Activated naive CD4-positive, alpha-beta T cell treated with Interleukin-2 at 50 U/mL for 16 hours (primary cell): ENCODE measurements at places on chromosomes 13 and 19.

DNA sequence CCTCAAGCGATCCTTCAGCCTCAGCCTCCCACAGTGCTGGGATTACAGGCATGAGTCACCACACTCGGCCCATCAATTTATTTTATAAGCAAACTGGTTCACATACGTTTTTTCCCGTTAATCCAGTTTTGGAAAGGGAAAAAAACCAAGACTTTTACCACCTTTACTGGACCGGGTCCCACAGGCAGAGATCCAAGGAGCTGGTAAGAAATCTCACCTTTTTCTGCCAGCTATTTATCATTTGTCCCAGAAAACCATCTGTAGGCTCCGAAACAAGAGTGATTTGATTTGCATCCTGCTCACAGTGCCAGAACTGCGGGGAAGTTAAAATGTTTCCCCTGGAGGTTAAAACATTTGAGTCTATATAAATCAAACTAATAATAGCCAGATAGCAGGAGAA lies 6.3 kb upstream of the FUT2 start:
- DNase-seq: no peak

- peak; percentile 89 for DNase-seq
Measured at GRCh38 chr19:51986309-51987291, at the start of gene ZNF350. Gene ZNF350 (minus strand): TSS chr19:51986840. CDS start chr19:51974360, 12,480 bp downstream.

GRCh38 chr19:46529622-46530451 lies 34.2 kb upstream of the PNMA8B start:
- peak; percentile 76 for DNase-seq

- DNase-seq: no peak
Measured at GRCh38 chr19:13511947-13512346, 5.7 kb upstream of the CACNA1A start.

DNA sequence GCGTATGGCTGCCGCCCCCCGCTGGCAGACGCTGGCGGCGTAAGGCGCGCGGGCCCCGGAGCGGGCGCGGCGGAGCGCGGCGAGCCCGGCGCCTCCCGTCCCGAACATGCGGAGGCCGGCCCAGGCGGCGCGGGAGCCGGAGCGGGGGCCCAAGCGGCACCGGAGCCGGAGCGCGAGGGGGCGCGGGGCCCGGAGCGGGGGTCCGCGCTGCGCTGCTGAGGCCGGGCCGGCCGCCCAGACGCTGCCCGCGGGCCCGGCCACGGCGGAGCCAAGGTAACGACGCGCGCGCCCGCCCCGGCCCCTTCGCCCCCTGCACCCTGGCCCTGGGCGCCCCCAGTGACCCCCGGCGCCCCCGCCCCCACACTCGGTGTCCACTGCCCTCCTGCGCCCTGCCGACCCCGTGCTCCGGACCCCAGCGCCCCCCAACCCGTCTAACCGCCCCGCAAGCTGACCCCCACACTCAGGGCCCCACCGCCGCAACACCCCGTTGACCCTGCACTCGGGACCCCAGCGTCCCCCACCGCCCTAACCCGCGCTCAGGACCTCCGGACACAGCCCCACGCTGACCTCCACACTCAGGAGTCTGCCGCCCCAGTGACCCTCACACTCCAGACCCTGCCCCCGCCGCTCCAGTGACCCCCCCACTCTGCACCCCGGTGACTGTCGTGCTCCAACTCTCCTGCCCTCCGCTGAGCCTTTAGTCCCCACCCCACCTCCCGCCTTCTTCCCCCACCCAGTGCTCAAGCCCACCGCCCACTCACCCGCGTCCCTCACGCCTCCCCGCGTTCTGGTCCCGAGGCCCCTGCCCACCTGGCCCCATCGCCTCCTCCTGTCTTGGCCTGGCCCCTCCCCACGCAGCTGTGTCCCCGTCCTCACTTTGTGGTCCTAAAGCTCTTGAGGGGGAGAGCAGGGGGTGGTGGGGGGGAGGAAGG lies at the start of gene CSNK1G2:
Gene CSNK1G2, plus strand, starts transcription at position 27 of the 932 bp plus-strand sequence. CDS start 28,601 bp downstream, outside the sequence.
- DNase-seq: no peak

DNA sequence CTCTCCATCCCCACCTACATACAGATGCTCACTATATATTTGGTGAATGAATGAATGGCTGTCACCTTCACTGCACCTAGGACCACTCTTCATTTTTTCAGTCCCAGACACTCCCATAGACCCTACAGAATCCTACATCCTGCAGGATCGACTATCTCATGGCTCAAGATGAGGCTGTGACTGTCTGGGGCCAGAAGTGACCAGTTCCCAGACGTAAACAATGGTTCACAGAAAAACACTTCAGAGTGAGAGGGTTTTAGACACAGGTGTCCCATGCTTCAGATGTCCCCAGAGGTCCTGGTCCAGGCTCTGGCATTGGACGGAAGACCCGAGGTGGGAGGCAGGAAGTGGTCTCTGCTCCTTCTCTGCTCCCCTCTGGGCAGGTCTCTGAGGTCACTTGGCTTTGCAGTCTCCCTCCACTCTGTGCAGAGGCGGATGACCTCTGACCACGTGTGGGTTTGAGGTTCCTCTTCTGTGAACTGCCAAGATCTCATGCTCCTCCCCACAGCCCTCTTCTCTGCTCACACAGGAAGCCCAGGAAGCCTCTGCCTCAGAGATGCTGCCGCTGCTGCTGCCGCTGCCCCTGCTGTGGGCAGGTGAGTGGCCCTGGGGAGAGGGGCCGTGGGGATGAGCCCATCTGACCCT lies 24.9 kb downstream of the SIGLEC7 start:
- DNase-seq: no peak

GRCh38 chr13:99639126-99639525 lies 137.9 kb downstream of the TM9SF2 start:
- no peak for DNase-seq

DNA sequence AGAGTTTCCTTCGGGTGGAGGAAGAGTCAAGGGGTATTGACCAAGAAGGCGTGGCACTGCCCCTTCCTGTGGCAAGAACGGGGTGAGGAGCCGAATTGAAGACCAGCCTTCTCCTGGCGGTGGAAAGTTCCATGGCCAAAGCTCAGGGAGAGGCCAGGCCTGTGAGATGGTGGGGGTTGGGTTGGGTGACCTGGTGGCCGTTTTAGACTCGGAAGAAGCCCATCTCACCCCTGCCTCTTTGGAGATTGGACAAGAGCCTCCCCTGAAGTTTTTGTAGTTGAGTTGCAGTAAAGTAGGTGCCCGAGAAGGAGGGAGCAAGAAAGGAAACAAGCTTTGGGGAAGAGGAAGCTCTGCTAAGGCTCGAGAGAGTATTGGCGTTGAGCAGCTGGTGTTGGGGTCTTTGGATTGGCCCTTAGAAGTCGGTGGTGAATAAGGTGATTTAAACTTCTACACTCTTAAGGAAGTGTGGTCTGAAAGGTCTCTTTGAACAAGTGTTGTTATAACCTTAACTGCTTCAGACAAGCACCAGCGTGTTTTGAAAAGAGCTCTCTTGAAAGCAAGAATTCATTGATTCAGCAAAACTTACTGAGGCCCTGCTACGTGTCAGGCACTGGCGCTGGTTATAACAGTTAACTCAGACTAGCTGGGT lies 964 bp downstream of the SPINT2 start:
- DNase-seq: no peak

DNA sequence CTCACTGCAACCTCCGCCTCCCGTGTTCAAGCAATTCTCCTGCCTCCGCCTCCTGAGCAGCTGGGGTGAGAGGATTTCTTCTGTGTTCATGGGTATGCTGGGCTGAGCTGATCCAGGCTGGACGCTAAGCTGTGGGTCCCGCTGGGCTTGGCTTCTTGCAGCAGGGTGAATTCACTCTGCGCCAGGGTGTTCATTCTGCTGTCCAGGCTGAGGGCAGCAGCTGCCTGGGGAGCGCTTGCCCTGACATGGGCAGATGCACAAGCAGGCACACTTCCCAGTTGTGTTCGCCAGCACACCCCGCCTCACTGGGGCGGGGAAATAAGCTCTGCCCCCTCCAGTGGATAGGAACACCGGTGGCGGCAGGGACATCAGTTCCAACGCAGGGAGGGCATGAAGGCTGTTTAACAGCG lies 7.3 kb upstream of the INAFM1 start:
- no peak for DNase-seq

DNA sequence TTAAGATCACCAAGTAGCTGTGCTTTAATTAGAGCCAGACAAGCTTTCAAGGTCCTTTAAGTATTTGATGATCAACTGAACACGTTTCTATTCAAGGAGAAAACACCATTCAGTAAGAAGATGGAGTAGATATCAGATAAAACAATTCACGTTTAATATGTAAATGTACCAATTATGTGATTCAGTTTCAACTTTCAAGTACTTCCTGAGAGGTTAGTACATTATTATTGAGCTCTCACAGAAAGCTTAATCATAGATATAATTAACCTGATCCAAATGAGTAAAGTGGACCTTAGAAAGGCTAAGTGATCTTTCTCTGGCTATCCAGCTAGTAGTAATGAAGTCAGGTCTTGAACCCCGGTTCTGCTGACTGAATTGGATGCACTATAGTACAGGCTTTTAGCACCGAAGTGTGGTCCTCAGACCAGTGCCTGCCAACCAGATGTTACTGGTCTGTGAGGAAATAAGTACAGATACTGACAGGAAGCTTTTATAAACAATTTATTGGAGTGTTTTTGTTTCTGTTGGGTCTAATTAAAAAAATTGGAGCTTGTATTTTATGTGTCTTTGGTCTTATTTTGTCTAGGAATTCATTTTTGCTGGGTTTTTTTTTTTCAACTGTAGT lies 10.2 kb downstream of the CLN5 start:
- DNase-seq: no peak

DNA sequence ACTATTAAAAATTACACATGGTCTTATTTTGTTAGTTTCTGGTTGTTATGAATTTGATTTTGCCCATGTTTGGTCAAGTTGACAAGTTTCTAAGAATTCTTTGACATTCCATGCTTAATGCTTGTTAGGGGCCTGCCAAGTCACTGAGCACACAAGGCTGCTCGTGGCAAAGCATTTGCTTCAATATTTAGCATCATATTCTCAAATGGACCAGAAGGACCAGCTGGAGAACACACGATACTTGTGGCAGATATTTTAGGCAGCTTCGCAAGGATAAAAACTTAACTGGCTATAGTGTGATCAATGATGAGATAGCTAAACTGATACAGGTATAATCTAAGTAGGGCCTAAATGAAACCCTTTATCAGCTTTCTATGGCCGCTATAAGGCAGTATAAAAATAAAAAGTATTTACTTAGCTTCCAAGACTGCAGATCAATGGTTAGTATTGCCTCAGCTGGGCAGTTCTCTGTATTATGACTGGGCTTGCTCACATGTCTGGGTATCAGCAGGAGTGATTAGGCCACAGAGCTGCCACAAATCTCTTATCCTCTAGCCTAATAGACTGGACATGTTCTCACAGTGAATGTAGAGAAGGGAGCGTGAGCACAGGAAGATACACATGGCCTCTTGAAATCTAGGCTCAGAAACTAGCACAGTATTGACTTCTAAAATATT lies 155.9 kb upstream of the SPRY2 start:
- DNase-seq: no peak

DNA sequence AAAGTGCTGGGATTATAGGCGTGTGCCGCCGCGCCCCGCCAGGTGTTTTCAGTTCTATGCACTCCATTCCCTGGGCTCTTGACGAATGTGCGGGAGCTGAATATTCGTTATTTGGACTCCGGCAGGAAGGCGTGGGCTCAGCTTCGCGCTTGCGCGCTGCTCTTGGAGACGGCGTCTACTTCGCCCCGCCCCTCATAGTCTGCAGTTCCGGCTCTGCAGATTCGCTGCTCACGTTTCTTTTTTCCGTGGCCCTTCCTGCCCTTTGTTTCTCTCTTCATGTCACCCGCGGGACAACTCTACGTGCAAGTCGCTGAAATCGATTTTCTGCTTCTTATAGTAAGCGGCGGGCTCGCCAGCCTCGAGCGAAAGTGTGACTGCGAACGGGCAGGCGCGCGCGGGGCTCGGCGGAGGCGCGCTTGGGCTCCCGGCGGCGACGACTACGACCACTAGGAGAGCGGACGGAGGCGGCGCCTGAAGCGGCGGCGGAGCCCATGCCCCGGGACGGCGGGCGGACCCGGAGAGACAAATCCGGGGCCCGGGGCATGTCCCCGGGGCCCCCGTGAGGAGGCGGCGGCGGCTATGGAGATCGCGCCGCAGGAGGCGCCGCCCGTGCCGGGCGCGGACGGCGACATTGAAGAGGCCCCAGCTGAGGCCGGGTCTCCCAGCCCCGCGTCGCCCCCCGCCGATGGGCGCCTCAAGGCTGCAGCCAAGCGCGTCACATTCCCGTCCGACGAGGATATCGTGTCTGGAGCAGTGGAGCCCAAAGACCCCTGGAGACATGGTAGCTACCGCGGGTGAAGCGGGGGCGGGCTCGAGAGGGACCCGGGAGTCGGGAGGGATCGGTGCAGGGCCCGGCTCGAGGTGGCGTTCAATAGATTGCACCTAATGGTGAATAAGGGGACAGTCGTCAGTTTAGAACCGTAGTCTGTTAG lies at the start of gene PPP1R37:
Gene PPP1R37, plus strand, starts transcription at position 433 of the 932 bp plus-strand sequence. Its CDS starts 147 bp downstream, at position 580.
- peak; percentile 92 for DNase-seq

GRCh38 chr13:70051531-70051930 lies 56.1 kb upstream of the ATXN8OS start:
- no peak for DNase-seq

GRCh38 chr13:28501547-28501946 lies 6.6 kb upstream of the FLT1 start:
- no peak for DNase-seq

- DNase-seq: no peak
Measured at GRCh38 chr19:51364200-51365106, 1.7 kb downstream of the ETFB start.

DNA sequence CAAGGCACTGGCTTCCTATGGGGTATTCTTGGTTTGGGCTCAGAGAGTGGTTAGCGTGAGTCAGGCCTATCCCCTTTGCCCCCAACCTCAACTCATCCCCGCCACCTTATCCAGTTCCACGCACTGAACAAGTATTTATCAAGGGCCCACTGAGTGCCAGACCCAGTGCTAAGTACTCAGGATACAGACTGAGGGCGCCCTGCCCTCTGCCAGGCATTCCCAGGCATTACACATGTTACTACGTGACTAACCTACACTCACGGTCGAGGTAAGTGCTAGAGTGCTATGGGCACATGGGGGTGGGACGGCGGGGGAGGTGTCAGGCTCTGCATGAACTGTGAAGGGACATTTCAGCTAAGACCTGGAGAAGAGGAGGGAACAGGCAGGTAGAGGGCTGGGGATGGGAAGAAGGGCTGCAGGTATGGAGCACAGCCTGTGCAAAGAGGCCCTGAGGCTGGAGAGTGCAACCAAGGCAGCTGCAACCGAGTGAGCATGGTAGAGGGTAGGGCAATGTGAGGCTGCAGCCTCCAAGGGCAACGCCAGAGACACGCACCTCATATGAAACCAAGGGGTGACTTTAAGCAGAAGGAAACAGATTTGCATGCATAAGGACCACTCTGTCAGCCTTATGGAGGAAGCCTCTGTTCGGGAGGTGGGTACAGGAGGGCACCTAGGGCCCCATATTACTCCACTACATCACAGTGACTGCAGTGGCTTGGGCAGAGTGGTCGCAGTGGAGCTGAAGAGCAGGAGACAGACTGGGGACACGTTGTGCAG lies 22.5 kb downstream of the DHRS12 start:
- no peak for DNase-seq
